Stimulated activated CD4-positive, alpha-beta T cell treated with anti-CD3 and anti-CD28 coated beads, Interleukin-1b, Interleukin-23, amount 100 ng/mL, for 1 hour (primary cell): ENCODE measurements at places on chromosomes 1 and 21.

- DNase-seq = no peak
Observed at GRCh38 chr1:67060811-67061218, 6.9 kb upstream of the SLC35D1 start.

GRCh38 chr21:37862536-37862935 is 53.7 kb downstream of the KCNJ6 start:
- DNase-seq = no peak

GRCh38 chr1:205568135-205568468 is 63.6 kb downstream of the CDK18 start:
- DNase-seq = no peak

DNA sequence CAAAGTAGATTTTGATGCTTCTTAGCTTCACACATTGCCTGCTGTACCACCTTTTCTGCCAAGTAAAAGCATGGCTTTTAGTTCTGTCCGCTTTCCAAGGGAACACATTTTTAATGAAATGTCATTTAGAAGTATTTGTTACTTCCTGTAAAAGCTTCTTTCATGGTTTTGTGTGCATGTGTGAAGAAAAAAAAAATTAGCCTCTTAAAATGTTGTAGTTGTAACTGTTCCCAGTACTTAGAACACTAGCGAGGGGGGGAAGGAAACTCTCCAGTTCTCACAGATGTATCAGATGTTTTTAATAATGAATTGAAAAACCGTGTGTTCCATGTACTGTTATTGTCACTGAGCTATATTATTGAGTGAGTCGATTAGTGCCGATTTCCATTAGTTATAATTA is 568.3 kb upstream of the ADGRL2 start:
- no peak for DNase-seq

- DNase-seq = no peak
Observed at GRCh38 chr21:45709173-45709572, 65.6 kb downstream of the PCBP3 start.

DNA sequence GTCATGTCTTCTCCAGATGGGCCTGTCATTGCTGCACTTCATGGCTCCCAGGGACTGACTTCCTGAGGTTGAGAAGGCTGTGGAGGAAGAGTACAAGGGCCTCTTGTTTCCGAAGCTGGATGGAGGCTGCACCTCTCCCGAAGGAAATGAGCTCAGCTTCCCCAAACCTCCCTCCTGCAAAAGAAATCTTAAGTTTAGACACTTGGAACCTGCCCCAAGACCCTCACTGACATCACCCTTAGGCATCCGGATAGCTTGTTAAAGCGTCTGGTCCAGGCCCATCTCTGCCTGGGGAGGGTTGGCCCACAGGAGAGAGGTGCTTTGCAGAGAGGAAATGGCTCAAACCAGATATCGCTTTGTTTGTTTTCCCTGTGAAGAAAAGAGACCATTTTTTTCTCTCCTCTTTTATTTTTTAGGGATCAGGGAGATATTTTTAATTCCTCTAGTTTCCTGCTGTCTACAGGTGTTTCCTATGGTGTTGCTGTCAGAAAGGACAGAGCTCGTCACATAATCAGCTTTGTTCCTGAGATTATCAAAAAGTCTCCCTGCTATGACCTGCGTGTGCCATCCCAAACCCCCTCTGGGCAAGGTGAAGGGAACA is 25.0 kb downstream of the RCSD1 start:
- no peak for DNase-seq

- DNase-seq = no peak
Observed at GRCh38 chr1:23403038-23403336, 21.6 kb downstream of the TCEA3 start.

GRCh38 chr1:81802707-81803430 is 2.1 kb downstream of the ADGRL2 start:
- DNase-seq = no peak

DNA sequence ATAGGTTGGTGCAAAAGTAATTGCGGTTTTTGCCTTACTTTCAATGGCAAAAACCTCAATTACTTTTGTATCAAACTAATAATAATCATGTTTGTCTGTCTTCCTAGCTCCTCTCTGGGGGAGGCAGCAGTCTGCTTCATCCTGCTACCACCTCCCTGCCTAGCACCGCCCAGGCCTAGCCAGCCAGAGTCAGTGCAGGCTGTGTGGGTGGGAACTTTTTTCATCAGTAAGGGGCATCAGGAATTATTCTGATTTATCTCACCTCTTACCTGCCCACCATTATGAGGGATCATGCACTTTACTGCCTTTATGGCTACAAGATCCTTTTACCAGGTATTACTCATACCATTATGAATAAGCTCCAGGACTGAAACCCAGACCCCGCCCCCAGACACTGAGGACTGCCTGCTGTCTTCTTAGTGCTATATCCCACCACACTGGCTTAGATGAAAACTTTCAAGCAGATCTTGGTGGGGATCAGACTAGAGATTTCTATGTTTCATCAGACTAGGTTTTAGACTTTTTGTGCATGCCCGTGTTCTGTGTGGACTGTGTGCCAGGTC is 116.4 kb downstream of the PBX1 start:
- no peak for DNase-seq

GRCh38 chr21:38619480-38619879 is 121.2 kb upstream of the ERG start:
- DNase-seq = no peak

DNA sequence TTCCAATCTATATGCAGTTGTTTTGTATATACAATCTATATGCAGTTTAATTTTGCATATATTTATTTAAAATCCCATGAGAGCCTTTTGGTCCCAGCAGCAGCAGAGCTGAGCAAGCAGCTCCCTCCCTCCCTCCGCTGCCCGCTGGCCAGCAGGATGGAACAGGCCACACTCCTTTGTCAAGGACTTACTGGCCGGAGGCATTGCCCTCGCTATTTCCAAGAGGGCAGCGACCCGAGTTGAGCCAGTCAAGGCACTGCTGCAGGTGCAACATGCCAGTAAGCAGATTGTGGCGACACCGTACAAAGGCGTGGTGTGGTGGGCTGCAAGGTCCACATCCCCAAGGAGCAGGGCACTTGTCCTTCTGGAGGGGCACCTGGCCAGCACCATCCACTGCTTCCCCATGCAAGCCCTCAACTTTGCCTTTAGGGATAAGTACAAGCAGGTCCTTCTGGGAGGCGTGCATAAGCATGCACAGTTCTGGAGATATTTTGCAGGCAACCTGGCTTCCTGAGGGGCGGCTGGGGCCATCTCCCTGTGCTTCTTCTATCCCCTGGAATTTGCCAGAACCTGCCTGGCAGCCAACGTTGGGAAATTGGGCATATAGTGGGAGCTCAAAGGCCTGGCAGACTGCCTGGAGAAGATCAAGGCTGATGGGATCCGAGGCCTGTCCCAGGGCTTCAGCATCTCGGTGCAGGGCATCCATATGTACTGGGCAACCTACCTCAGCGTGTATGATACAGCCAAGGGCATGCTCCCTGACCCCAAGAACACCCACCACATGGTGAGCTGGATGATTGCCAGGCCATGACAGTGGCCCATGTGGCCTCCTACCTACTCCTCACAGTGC is 92.2 kb downstream of the OSBPL9 start:
- DNase-seq = no peak

GRCh38 chr1:197302775-197303174 is 34.7 kb downstream of the CRB1 start:
- DNase-seq = no peak

- DNase-seq = no peak
Observed at GRCh38 chr1:22431965-22432364, 19.7 kb upstream of the ZBTB40 start.

GRCh38 chr1:38207275-38207674 is 160.7 kb upstream of the POU3F1 start:
- no peak for DNase-seq

DNA sequence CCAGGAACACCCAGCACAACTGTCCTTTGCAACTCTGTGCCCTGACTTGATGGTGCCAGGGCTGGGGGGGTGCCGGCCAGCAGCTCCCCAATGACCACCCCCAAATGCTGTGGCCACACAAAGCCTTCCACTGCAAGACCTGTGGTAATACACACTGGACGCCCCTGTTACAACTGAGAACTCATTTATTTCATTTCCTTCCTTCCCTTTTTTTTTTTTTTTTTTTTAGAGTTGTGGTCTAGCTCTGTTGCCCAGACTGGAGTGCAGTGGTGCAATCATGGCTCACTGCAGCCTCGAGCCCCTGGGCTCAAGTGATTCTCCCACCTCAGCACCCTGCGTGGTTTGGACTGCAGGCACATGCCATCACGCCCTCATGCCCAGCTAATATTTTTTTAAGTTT is 25.2 kb downstream of the TP73 start:
- no peak for DNase-seq

DNA sequence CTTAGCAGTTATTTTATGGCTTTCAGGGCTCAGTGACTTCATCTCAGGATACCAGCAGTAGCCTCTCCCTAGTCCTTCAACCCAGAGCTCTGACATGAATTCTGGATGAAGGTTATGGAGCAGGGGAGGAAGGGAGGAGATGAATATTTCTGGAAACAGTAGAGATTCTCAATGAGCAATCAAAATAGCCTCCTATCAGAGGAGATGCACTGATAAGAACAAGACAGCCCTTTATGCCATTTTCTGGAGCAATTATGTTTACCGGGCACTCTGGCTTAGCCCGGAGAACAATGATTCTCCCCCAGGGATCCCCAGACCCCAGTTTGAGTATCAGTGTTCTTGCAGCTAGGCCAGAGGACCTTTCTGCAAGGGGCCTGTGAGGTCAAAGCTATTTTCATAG is 37.9 kb upstream of the EDARADD start:
- DNase-seq = no peak

DNA sequence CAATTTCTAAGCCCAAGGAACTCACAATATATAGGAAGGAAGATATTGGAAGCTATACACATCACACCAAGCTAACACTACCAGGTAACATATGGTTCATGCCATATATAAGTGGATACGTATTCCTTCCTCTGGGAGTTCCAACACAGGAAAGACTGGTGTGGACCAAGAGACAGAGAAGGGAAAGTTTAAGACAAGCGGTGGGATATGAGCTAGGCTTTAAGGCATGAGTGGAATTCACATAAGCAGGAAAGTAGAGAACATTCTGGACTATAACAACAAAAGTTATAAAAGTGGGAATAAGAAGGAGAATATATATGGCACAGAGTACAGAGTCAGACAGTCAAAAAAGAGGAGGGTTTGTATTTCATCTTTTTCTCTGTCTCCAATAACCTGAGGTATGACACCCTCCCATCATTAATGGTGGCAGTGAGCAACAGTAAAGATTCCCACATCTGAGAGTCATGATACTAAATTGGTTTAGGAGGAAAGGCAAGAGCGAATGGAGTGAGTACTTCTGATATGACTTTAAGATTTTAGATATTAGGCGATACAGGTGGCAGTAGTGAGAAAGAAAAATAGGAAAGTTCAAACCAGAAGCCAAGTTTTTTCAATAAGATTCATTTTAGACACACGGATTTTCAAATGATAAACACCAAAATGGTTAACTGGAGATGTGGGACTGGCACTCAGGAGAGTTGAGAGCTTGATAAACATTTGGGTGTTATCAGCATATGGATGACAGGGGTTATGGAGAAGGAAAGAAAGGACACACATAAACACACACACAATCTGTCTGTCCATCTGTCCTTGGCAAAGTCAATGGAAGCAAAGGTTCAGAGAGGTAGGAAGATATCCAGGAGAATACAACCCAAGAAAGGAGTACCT is 87.4 kb upstream of the TTC39A start:
- no peak for DNase-seq

DNA sequence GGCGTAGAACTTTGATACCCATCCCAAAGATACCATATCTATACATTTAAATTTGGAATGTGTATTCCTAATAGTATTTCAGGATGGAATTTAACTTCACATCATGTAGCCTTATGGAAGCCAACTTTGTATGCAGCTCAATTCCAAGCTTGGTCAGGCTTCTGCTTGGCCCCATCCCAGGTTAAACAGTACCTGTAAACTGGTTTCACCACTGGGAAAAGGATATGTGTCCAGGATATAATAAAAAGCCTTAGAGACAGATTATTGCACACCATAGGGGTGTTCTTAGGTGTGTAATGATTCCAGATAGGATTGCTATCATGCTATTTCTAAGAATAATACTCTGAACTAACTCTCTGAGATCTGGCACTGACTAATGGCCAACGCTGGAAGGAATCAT is 28.1 kb downstream of the ADAM30 start:
- no peak for DNase-seq

DNA sequence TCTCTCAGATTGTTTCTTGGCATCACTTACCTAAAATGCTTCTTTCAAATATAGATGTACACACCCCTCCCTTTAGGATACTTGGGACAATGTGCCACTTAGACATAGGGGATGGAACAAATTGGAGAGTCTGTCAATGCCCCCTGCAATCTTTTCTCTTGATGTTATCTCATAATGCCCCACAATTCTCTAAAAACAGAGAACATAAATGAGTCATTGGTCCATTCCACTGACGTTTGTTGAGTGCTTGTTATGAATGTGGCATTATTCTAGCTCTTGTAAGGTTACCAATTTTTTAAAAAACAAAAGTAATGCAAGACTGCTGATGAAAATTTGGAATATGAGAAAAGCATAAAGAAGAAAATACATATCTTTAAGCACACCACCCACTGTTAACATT is 5.6 kb upstream of the SMIM11 start:
- no peak for DNase-seq

DNA sequence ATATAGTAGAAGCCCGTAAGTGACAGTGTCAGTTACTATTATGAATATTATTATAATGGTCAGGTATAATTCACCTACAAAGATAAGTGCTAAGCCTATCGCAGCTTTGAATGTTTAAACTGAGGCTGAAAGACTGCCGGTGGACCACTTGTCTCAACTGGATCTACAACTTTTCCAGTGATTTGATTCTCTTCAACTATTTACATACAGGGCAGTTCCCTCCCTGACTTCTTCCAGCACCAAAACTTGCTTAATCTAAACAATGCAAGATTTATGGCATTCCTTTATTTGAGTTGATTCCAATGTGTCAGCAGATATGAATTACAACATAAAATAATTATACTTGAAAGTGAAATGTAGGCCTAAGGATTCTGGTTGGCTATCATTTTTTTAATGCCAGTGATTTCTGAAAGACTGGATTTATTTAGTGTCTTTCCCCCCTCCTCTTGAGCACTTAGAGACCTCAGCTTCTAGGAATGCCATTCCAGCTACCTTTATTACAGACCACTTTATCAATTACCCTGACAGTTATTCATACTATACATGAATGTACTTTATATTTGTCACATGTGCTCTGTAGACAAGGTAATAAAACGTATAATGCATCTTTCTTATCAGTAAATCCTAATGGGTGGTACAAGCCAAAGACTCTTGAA is 153.3 kb upstream of the C8B start:
- DNase-seq = no peak

DNA sequence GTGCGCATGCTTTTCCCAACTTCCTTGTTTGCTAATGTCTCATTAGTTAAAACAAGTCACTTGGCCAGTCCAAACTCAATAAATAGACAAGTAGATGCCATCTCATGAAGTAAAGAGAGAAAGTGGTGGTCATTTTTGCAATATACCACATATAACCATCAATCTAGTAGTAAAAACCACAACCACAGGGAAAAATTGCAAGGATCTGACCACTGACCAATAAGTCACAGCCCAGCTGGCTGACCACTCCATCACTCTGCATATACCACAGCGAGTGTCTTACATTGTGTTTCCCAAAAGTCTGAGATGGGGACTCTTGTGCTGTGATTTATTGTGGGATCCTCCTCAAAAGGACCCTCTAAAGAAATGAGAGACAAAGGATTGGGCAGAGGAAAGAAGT is 76.0 kb downstream of the FH start:
- DNase-seq = no peak
